H1 (cell line): ENCODE measurements at places on chromosomes 6 and 20. TPM values are rescaled to one million over a fixed set of nuclear protein-coding genes. Genes with fewer than 3 reads are reported as not detected.

The PDSS2 gene
- total RNA-seq = 15.6 and 16.1 TPM in 2 replicates

GRCh38 chr6:134614606-134615485 lies 296.9 kb upstream of the SGK1 start:
- peaks cover 1% of the 10 kb centered on the region for H3K27me3 ChIP-seq
- H3K4me1 ChIP-seq = no peaks in the 10 kb centered on the region
- no peak for DNase-seq
- H3K27ac ChIP-seq = no peak overlapping the region
- H3K36me3 ChIP-seq = no peaks in the 10 kb centered on the region

DNA sequence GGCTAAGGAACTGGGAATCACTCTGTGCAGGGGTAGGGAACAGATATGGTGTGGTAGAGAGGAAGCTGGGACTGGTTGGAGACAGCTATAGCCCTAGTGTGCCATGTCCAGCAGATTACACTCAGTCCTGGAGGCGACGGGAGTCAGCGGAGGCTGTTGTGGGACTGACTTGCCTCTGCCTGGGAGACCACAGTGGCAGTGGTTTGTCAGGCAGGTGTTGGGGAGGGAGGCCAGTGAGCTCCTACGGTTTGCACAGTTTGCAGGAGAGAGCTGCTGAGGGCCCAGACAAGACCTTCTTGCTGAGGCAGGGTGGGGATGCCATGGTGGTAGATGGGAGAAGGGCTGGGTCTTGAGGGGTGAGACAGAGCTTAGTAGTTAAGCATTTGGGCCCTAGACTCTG lies 4.9 kb downstream of the PLCG1 start:
- H3K4me3 ChIP-seq = no peak overlapping the region
- DNase-seq = no peak
- peaks cover 40% of the 10 kb centered on the region for H3K4me1 ChIP-seq
- no peak overlapping the region for H3K27ac ChIP-seq
- H3K27me3 ChIP-seq = no peaks in the 10 kb centered on the region
- no peaks in the 10 kb centered on the region for H3K36me3 ChIP-seq

- no peak within 1 kb of the TSS for H3K27ac ChIP-seq
- H3K4me1 ChIP-seq = no peaks in the 10 kb centered on the region
- H3K27me3 ChIP-seq = no peaks in the 10 kb centered on the region
- DNase-seq = no peak
- no peaks in the 10 kb centered on the region; the same call in 1 of the 2 replicates for H3K36me3 ChIP-seq
These were observed at the start of gene SLC18B1 for GRCh38 chr6:132797951-132798868. SLC18B1 (minus strand) TSS chr6:132798637; CDS start chr6:132798456, 181 bp downstream.

GRCh38 chr20:24991897-24992486 lies 559 bp downstream of the APMAP start:
- H3K27me3 ChIP-seq = no peaks in the 10 kb centered on the region; the same call in 1 of the 2 replicates
- no peak overlapping the region for H3K27ac ChIP-seq
- H3K4me1 ChIP-seq = no peaks in the 10 kb centered on the region

The PSORS1C2 gene
- total RNA-seq = not detected in 2 replicates

DNA sequence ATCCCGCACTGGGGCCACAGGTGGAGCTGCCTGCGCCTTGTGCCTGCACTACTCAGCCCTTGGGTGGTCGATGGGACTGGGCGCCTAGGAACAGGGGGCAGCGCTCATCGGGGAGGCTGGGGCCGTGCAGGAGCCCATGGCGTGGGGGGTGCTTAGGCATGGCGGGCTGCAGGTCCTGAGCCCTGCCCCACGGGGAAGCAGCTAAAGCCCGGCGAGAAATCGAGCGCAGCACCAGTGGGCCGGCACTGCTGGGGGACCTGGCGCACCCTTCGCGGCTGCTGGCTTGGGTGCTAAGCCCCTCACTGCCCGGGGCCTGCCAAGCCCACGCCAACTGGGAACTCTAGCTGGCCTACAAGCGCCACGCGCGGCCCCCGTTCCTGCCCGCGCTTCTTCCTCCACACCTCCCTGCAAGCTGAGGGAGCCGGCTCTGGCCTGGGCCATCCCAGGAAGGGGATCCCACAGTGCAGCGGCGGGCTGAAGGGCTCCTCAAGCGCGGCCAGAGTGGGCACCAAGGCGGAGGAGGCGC lies 5.8 kb downstream of the HIVEP1 start:
- peaks cover 10% of the 10 kb centered on the region for H3K36me3 ChIP-seq
- no peak overlapping the region for H3K4me3 ChIP-seq
- no peak overlapping the region for H3K27ac ChIP-seq
- peaks cover 2% of the 10 kb centered on the region; the same call in 1 of the 2 replicates for H3K4me1 ChIP-seq
- no peak for DNase-seq

DNA sequence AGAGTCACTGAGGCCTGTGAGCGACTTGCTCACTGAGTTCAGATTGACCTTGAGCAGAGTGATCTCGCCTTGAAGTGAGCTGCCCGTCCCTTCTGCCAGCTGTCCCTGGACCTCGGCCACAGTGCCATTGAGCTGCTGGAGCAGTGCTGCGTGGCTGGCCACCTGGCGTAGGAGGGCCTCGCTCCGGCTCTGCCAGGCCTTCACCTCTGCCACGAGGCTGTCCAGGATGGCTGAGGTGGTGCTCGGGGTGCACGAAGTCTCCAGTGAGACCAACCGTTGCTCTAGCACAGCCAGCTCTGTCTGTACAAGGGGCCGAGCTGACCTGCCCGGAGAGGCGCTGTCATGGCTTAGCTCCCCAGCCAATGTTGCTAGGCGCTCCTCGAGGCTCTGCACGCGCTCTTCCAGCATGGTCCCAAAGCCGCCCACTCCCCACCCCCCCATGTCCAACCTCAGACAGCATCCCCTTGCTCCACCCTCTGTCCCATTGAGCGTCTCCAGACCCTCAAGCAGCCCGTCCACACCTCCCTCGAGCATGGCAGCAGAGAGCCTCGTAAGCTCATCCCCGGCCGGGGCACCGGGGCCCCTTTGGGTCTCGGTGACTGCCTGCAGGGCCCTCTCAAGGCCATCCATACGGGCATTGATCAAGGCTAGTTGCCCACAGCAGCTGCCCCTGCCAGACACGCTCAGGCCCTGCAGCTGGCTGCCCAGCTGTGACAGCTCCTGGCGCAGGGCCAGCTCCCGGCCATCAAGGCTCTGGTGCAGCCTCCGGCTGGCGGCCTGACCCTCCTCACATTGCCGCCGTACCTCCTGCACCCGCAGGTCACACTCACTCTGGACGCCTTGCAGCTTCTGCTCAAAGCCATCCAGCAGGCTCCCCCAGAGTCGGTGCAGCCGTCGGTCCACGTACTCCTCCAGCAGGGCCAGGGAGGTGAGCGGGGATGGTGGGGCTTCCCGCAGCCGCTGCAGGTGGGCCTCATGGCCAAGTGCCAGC lies 4.6 kb downstream of the EMILIN3 start:
- H3K36me3 ChIP-seq = no peaks in the 10 kb centered on the region
- H3K27ac ChIP-seq = no peak overlapping the region; the same call in 1 of the 2 replicates
- no peak overlapping the region for H3K4me3 ChIP-seq
- H3K27me3 ChIP-seq = peaks cover 20% of the 10 kb centered on the region; the same call in 1 of the 2 replicates

GRCh38 chr6:154466971-154467679 lies 43.4 kb downstream of the CNKSR3 start:
- H3K4me1 ChIP-seq = no peaks in the 10 kb centered on the region
- H3K27me3 ChIP-seq = no peaks in the 10 kb centered on the region
- no peak overlapping the region for H3K4me3 ChIP-seq

The OOEP gene
- 0.41 TPM in 1 of 2 replicates, not detected in the other for total RNA-seq

The LAMA4 gene
- 0.92 and 1.5 TPM in 2 replicates for total RNA-seq

The RNF5 gene
- total RNA-seq = 90.0 and 90.3 TPM in 2 replicates

The SLC17A2 gene
- not detected in 2 replicates for total RNA-seq

DNA sequence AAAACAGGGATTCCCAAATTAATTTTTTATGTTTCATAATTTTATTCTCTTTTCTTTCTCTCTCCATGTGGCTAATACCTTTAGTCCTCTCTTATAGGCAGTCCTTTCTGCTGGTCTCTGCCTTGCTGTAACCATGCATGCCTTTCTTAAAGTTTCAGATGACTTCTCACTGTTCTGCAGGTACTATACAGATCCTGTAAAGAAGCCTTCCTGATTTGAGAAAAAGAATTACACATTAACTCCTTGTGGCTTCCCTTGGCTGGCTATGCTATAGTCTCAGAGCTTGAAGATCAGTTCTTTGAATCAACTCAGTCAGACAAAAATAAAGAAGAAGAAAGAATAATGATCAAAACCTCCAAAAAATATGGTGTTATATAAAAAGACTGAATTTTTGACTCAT lies 7.3 kb upstream of the GPR63 start:
- no peaks in the 10 kb centered on the region for H3K36me3 ChIP-seq
- H3K4me1 ChIP-seq = no peaks in the 10 kb centered on the region
- H3K4me3 ChIP-seq = no peak overlapping the region

DNA sequence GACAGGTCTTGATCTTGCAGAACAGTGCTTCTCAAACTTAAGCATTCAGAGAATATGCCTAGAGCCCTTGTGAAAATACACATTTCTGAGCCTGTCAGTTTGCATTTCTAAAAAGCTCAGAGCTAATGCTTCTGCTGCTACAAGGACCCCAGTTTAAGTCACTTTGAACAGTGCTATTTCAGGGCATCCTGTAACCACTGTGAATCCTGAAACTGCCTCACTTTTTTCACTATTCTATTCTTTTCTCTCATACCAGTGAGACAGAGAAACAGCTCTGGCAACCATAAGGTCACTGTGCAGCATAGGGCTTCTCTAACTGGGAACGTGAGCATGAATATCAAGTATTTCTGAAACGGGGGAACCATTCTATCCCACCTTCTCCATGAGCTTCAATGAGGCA lies 51.2 kb downstream of the LGSN start:
- no peaks in the 10 kb centered on the region for H3K36me3 ChIP-seq
- H3K27ac ChIP-seq = no peak overlapping the region
- no peak overlapping the region for H3K4me3 ChIP-seq
- no peaks in the 10 kb centered on the region for H3K4me1 ChIP-seq

DNA sequence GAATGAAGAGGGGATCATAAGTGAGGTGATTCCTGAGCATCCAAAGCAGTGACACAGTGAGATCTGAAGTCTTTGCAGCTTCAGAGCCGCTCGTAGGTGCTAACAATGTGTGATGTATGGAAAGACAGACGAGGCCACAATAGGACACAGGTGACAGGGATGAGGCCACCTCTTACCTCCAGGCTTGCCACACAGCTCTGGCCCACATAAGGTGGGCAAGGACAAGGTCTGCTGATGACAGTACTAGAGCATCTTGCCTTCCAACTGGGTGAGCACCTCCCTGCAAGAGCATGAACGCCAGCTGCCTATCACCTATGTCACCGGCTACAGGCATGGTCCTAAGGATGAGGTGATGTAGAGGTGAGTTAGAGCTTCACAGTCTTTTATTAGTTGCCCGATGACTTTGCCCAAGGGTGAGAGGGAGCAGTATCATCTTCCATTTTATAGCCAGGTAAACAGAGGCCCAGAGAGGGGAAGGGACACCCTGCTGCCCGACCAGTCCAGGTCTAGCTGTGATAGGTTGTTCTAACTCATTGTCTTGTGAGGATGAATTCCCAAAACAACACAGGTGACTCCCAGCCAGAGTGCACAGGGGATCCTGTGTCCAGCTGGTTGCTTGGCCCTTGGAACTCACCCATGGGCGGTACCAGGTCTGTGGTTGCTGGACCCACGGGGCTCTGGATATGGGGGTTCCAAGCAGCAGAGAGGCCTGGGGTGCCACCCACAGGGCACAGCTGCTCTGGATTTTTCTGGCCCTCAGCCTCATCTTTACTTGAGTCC lies 6.2 kb upstream of the TGM6 start:
- H3K27ac ChIP-seq = no peak overlapping the region
- no peak overlapping the region for H3K4me3 ChIP-seq
- no peaks in the 10 kb centered on the region for H3K36me3 ChIP-seq
- no peaks in the 10 kb centered on the region for H3K27me3 ChIP-seq

GRCh38 chr6:90190131-90190530 lies 106.5 kb downstream of the BACH2 start:
- no peak overlapping the region for H3K4me3 ChIP-seq
- no peaks in the 10 kb centered on the region for H3K27me3 ChIP-seq
- H3K4me1 ChIP-seq = no peaks in the 10 kb centered on the region
- no peak for DNase-seq
- H3K27ac ChIP-seq = no peak overlapping the region
- no peaks in the 10 kb centered on the region for H3K36me3 ChIP-seq

The BPIFB2 gene
- not detected in 2 replicates for total RNA-seq

The TAF8 gene
- 32.7 and 34.0 TPM in 2 replicates for total RNA-seq

- no peaks in the 10 kb centered on the region for H3K27me3 ChIP-seq
- DNase-seq = no peak
- H3K27ac ChIP-seq = no peak overlapping the region
- H3K4me3 ChIP-seq = no peak overlapping the region
These were observed 2.0 kb downstream of the MUC21 start for GRCh38 chr6:30985490-30985889.

GRCh38 chr6:68339488-68340131 lies 295.5 kb upstream of the ADGRB3 start:
- no peaks in the 10 kb centered on the region for H3K4me1 ChIP-seq
- DNase-seq = no peak
- no peak overlapping the region for H3K27ac ChIP-seq
- H3K27me3 ChIP-seq = no peaks in the 10 kb centered on the region
